PC-3 (cell line): ENCODE measurements at places on chromosomes 2 and 18. TPM values are rescaled to one million over a fixed set of nuclear protein-coding genes. Genes with fewer than 3 reads are reported as not detected.

SLC9A2 gene
- 7.1 and 8.8 TPM in 2 replicates for total RNA-seq

AGAP1 gene
- 28.6 and 31.0 TPM in 2 replicates for total RNA-seq

DNA sequence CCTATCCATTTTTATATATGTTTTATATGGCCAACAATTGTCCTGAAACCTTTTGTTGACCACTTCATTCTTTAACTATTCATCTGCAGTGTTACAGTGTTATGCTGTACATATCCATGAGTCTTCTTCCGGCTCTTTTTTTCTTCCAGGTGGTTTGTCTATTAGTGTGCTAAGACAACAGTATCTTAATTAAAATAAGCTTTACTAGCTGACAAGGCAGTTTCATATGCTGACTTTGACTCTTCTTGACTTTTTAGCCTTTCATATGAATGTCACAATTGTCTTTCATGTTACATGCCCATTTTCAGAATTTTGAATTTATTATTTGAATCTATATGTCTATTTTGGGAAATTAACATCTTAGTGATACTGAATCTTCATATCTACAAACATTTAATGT is 1249.0 kb downstream of the DPP10 start:
- no peak for DNase-seq

DNA sequence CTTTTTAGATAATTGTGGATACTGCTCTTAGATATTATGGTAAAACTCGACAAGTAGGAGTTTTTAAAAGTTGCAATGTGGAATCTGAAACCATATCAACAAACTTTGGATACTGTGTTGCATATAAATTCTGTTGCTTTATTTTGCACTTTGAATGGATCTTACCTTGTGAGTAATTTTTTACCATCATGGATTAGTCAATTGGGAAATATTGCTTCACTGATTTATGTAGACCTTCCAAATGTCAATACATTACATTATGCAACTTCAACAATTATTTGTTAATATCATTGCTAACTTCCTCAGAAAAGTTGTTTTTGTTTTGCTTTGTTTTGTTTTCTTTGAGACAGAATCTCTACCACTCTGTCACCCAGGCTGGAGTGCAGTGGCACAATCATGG is 102.0 kb upstream of the SLC38A11 start:
- DNase-seq = no peak

- DNase-seq = no peak
Observed at GRCh38 chr18:78770823-78771139, 208.8 kb upstream of the SALL3 start.

- DNase-seq = no peak
Observed at GRCh38 chr2:100568989-100569388, 6.2 kb downstream of the PDCL3 start.

DNA sequence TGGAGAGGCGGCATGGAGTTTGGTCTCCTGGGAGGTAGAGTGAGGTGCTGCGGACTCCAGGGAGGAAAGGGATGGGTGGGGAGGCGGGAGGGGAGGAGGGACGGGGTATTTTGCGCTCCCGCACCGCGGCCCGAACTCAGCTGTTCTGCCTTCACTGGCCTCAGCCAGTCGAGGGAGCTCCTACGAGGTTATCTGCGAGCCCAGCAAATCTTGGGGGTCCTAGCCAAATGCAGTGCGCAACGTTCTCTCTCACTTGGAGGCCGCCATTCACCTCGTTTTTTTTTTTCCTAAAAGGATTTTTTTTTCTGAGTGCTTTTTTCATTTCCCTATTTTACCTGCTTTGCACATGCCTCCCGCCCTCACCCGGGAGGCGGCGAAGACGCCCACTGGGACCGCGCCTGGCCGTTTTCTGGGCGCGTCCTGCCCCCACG is 877 bp upstream of the BCL2L11 start:
- DNase-seq = no peak

GRCh38 chr2:219002395-219003266 is 9.4 kb upstream of the CRYBA2 start:
- DNase-seq = peak; percentile 74

ACTG2 gene
- total RNA-seq = 1.6 and 3.8 TPM in 2 replicates

GRCh38 chr2:238136820-238137537 is 1.5 kb upstream of the KLHL30 start:
- no peak for DNase-seq

GRCh38 chr18:62101321-62101721 is 85.5 kb downstream of the PIGN start:
- DNase-seq = no peak
